ENCODE measurements at places on chromosomes 2 and 18. TPM values are rescaled to one million over a fixed set of nuclear protein-coding genes. Genes with fewer than 3 reads are reported as not detected.

MC2R gene
- not detected for total RNA-seq

- H3K27me3 ChIP-seq = no peaks in the 10 kb centered on the region
- H3K36me3 ChIP-seq = no peaks in the 10 kb centered on the region
- H3K27ac ChIP-seq = no peak overlapping the region
- H3K4me1 ChIP-seq = no peaks in the 10 kb centered on the region
These were observed 30.4 kb downstream of the MTHFD2 start for GRCh38 chr2:74228772-74229171.

GRCh38 chr2:182509-183122, 81.2 kb downstream of the SH3YL1 start:
- no peak overlapping the region for H3K27ac ChIP-seq
- DNase-seq = peak; percentile 43
- no peaks in the 10 kb centered on the region for H3K36me3 ChIP-seq
- no peaks in the 10 kb centered on the region for H3K4me1 ChIP-seq

DNA sequence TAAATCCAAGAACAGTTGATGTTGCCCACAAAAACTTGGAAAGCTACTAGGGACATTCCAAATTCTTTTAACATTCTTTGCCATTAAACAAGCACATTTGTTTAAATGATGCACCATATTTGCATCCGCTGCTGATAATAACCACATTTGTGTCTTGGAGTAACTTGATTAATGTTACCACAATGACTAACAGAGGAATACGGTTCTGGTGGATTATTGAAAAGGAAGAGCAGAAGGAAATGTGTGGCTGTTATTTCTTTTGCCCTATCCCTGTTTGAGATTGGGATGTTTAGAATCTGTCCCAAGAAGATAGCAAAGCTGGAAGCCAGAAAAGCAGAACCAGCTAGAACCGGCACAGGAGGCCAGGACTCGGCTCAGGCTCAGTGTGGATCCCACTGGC, 39.2 kb upstream of the RASGRP3 start:
- H3K4me3 ChIP-seq = no peak overlapping the region
- DNase-seq = no peak
- H3K27ac ChIP-seq = no peak overlapping the region
- H3K4me1 ChIP-seq = no peaks in the 10 kb centered on the region
- H3K27me3 ChIP-seq = no peaks in the 10 kb centered on the region

- peaks cover 9% of the 10 kb centered on the region for H3K4me1 ChIP-seq
- H3K27ac ChIP-seq = no peak overlapping the region
- H3K36me3 ChIP-seq = no peaks in the 10 kb centered on the region
These were observed 1.3 kb upstream of the GPC1 start for GRCh38 chr2:240433973-240434727.

- H3K27me3 ChIP-seq = no peaks in the 10 kb centered on the region
- no peaks in the 10 kb centered on the region for H3K36me3 ChIP-seq
- no peak overlapping the region for H3K4me3 ChIP-seq
- no peak overlapping the region for H3K27ac ChIP-seq
- DNase-seq = no peak
- H3K4me1 ChIP-seq = peaks cover 26% of the 10 kb centered on the region
These were observed 127.7 kb downstream of the DTNA start for GRCh38 chr18:34837769-34838272.

Measured in neural progenitor cell (in vitro differentiated cells).